ENCODE measurements at places on chromosomes 1 and 21. TPM values are rescaled to one million over a fixed set of nuclear protein-coding genes. Genes with fewer than 3 reads are reported as not detected.

Gene OXCT2
- total RNA-seq, result 0.81 TPM

Gene C1orf87
- total RNA-seq, result not detected

Gene AGRN
- total RNA-seq, result 135 TPM

Gene C1orf185
- total RNA-seq, result not detected

Gene OR2T29
- total RNA-seq, result not detected

Gene ATP6V1G3
- 0.36 TPM for total RNA-seq

Gene RPAP2
- total RNA-seq, result 19.3 TPM

Gene FUCA1
- 5.3 TPM for total RNA-seq

Gene BACE2
- 2.8 TPM for total RNA-seq

Gene MYBPH
- not detected for total RNA-seq

DNA sequence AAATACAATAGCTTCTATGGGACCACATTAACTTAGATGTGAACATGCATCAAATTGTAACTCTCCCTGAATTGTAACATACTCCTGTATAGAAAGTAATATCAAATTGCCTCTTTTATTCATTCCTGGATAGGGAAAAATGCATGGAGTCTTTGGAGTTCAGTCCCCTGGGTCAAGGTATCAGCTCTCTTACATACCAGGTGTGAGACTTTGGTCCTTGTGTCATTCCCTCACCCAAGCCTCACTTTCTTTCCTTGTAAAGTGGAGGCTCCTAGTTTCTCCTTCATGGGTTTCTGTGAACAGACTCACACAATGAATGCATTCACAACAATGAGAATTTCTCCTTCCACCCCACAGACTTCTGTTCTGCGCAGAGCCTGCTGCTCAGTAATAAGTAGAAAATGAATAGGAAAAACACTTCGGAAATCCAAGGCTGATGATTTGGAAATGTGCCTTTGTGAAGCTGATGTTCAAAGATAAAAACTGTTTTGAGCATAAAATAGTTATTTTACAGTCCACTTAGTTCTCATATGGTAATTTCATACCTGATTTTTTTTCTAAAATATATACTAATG is 185.3 kb downstream of the AK5 start:
- no peaks in the 10 kb centered on the region for H3K27me3 ChIP-seq
- H3K4me1 ChIP-seq, result peaks cover 39% of the 10 kb centered on the region
- no peak overlapping the region for H3K4me3 ChIP-seq
- H3K27ac ChIP-seq, result no peak overlapping the region
- DNase-seq, result no peak

DNA sequence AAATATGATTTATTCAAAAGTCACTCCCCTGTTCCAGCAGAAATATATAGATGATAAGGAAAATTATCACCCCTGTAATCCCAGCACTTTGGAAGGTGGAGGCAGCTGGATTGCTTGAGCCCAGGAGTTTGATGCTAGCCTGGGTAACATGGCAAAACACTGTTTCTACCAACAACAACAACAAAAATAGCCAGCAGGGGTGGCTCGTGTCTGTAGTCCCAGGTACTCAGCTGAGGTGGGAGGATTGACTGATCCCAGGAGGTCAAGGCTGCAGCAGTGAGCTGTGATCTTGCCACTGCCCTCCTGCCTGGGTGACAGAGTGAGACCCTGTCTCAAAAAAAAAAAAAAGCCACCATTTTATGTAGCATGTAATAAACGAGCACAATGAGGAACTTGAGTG is 1546.5 kb downstream of the NCAM2 start:
- no peak overlapping the region for H3K4me3 ChIP-seq
- no peak overlapping the region for H3K27ac ChIP-seq
- no peaks in the 10 kb centered on the region for H3K4me1 ChIP-seq

DNA sequence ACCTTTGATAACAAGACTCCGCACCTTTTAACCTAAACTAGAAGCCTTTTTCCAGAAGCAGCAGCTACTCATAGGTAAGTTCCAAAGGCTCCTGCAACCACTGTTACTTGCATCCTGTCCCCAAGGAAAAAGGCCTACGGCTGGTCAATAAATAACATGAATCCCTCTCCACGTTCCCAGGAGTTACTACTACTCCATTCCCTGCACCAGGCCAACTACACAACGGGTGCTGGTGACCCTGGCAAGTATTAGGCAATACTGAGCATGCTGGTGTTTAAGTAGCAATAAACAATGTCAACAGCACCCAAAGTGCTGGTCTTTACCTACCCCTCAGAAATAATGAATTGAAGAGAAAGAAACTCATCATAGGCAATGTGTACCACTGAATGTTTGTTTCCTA is 7.7 kb downstream of the GNG12 start:
- DNase-seq, result no peak
- no peak overlapping the region for H3K4me3 ChIP-seq
- H3K4me1 ChIP-seq, result peaks cover 47% of the 10 kb centered on the region
- H3K27ac ChIP-seq, result no peak overlapping the region
- H3K36me3 ChIP-seq, result peaks cover 21% of the 10 kb centered on the region

- H3K4me3 ChIP-seq, result peak overlapping the region; percentile 22
- H3K36me3 ChIP-seq, result peaks cover 10% of the 10 kb centered on the region
- no peak for DNase-seq
- peak overlapping the region; percentile 44 for H3K27ac ChIP-seq
- peaks cover 41% of the 10 kb centered on the region for H3K4me1 ChIP-seq
- H3K27me3 ChIP-seq, result no peaks in the 10 kb centered on the region
These were observed 209.9 kb upstream of the SGIP1 start for GRCh38 chr1:66323958-66324625.

- H3K36me3 ChIP-seq, result peaks cover 26% of the 10 kb centered on the region
- H3K27ac ChIP-seq, result no peak overlapping the region
These were observed 30.7 kb downstream of the TUFT1 start for GRCh38 chr1:151570819-151571218.

DNA sequence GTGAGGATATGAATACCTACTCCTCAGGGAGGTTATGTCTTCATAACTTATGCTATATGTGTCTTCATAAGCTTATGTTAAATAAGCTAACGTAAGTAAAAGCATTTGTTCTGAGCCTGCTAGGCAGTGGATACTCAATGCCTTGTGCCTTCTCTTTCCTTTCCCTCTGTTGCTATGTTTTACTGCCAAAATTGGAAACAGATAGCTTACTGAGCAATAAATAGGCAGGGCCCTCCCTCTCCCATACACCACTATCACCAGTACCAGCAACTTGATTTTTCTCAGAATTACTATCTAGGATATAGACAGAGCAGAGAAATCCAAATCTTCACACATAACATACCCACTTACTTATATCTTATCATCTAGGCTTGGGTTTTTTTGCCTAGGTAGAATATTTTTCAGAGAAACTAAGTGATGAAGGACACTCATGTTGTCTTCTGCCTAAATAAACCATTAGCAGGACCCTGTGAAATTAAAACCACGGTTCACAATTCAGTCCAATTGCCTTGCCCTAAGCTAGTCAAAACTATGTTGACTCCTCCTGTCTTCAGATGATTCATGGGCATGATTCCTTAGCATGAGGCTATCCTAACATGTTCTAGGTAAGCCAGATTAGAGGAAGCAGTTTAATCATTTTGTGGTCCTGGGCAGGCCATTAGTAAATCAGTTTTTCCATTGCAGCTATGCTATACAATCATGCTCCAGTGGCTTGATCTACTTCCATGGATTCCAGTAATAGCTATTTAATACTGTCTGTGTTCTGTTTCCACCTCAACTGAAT is 15.9 kb upstream of the LRRC8C start:
- no peaks in the 10 kb centered on the region for H3K4me1 ChIP-seq
- no peak overlapping the region for H3K4me3 ChIP-seq
- H3K27me3 ChIP-seq, result peaks cover 6% of the 10 kb centered on the region

GRCh38 chr1:77958391-77958790 is 20.5 kb downstream of the FUBP1 start:
- H3K4me1 ChIP-seq, result peaks cover 60% of the 10 kb centered on the region
- H3K4me3 ChIP-seq, result no peak overlapping the region
- peak overlapping the region; percentile 40 for H3K27ac ChIP-seq

DNA sequence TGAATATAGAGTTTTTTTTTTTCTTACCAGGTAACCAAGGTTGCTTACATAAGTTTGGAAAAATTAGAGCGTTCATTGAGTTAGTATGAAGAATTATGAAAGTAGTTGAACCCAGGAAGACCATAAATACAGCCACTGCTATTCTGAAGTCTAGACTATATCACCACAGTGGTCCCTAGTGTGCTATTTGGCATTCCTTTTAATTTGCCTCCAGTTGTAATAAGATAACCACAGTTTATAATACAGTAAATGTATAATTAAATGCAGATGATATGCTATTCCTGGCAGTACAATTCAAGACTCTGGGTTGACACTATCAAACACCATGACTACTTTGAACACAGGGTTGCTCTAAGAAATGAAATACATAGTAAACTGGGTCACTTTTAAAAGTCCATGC is 270.5 kb downstream of the BRINP2 start:
- H3K27ac ChIP-seq, result no peak overlapping the region
- no peaks in the 10 kb centered on the region for H3K4me1 ChIP-seq
- no peaks in the 10 kb centered on the region for H3K27me3 ChIP-seq
- H3K36me3 ChIP-seq, result no peaks in the 10 kb centered on the region

DNA sequence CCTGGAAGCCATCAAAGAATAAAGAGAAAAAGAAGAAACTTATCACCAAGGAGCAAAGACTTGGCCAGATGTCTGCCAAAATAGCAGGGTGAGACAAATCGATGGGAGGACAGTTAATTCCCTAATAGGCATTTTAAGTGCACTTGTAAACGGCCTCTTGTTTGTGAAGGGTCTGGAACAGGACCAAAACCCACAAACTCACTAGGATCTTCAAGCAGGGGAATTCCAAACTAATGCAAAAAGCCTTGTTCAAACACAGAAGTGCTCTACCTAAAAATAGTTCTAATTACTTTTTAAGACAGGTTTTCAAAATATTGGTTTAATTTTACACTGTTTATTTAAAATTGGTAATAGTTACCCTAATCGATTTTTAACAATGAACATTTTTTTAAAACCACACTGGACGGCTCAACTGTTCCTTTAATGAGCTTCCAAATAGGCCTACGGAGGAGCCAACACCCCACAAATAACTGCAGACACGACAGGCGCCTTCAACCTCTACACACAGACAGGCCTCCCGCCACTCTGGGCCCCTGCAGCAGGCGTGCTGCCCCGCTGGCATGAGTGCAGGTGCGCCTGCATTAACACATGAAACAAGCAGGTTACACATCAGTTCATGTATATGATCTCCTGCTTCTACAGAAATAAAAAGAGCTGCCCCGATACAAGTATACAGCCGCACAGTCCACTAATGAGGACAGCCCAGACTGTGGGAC is 15.8 kb downstream of the UBE2G2 start:
- H3K4me1 ChIP-seq, result peaks cover 30% of the 10 kb centered on the region
- H3K27me3 ChIP-seq, result no peaks in the 10 kb centered on the region
- 0 out of 2 replicates have a peak, but pooled peaks cover 12% of the 10 kb centered on the region for H3K36me3 ChIP-seq
- DNase-seq, result no peak
- no peak overlapping the region for H3K27ac ChIP-seq
- no peak overlapping the region for H3K4me3 ChIP-seq

DNA sequence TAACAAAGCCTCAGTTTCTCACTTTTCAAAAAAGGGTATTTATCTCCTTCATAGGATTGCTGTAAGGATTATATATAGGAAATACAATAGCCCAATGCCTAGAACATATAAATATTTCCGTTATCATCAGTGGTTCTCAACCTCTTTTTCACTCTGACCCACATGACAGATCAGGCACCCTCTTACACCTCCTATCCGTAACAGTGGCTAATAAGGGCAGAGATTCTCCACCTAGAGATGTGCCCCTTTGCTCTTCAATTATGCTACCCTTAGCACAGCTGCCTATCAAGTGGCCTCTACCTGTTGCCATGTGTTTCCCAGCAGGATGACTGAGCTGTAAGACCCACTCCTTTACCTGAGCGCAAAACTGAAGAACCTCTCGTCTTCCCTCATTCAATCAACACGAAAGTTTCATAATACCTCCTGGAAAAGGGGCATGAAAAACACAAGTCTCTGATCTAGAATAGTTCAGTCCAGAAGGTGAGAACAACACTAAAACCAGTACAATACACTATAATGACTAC is 10.5 kb downstream of the PUM1 start:
- no peak overlapping the region for H3K4me3 ChIP-seq
- no peaks in the 10 kb centered on the region for H3K27me3 ChIP-seq
- H3K36me3 ChIP-seq, result peaks cover 37% of the 10 kb centered on the region
- DNase-seq, result no peak
- peaks cover 33% of the 10 kb centered on the region for H3K4me1 ChIP-seq

Data from HFFc6 (cell line).